ENCODE measurements at places on chromosomes 5 and 9.

DNA sequence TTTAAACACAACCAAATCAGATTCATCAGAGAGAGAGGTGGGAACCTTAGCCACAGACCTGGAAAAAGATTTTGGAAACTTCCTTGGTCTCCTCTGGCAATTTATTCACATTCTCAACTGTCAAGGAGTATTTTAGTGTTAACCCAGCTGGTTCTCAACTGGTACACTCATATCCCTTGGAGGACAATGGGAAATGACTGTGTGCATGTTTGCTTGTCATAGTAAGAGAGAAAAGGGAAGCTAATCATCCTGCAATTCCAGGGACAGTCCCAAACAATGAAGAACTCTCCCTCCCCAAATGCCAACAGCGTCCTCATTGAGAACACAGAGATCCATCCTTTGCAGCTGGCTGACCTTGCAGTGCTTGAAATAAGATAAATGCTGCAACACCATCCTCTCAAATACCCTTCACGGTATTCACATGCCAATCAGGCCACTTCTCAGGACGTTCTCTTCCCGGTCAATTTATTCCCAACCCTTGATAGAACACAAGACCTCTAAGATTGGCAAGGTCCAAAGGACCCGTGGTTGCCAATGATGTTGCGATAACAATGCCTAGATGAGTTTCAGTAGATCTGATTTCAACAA is 75.5 kb downstream of the EPB41L4B start:
- no peak for DNase-seq

DNA sequence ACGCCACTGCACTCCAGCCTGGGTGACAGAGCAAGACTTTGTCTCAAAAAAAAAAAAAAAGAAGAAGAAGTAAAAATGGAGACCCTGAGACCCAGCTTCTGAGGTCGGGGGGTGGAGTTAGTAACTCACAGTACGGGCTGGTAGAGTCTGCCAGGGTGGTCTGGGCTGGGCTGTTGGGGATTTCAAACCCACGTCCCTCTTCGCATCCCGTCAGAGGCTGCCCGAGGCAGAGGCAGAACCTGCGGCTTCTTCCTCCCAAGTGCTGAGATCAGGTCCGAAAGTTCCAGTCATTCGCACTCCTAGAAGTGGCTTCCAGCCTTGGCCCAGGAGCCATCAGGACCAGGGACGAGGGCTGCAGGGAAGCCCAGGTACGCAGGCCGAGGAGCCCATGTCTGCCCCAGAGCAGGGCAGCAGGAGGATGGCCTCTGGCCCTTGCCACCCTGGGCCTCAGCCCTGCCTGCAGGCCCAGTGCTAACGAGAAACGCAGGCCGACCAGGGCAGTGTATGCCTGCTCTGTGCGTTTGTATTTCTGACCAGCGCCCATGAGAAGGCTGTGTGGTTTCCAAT is 9.9 kb upstream of the SLC2A6 start:
- DNase-seq: peak; percentile 46

- DNase-seq: no peak
Measured at GRCh38 chr5:56069652-56070226, 75.0 kb upstream of the IL6ST start.

DNA sequence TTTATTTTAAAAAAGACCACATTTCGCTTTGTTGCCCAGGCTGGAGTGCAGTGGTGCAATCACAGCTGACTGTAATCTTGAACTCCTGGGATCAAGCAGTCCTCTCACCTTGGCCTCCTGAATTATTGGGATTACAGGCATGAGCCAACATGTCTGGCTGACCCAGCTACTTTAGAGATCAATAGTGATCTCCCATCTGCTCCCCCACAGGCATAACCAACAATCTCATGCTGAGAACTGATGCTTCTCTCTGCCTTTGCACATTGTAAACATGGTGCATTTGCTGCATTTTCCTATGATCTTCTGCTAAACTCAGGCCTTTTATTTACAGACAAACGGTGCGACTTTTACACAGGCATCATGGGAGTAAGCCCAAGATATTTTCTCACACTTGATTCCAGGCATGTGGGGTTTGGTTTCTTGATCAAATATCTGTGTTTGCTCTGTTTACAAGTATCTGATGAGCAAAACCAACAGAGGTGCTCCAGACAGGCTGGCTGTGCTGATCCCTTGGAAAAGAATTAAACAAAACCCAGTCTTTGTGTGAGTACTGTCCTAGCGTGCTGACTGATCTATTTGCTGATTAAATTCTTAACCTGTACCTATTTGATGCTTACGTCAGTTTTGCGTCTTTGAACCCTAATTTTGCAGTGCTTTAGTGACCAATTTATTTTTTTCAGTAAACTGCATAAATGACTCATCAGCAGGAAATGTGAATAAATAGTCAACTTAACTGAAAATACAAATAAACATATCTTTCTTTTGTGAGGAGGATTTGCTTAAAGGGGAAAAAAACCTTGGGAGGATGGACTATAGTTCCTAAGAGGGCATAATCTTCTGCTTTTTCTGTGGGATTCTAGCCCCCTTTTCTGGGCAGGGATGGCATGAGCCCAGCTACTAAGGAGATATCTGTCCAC is 191.7 kb upstream of the NR3C1 start:
- DNase-seq: no peak

DNA sequence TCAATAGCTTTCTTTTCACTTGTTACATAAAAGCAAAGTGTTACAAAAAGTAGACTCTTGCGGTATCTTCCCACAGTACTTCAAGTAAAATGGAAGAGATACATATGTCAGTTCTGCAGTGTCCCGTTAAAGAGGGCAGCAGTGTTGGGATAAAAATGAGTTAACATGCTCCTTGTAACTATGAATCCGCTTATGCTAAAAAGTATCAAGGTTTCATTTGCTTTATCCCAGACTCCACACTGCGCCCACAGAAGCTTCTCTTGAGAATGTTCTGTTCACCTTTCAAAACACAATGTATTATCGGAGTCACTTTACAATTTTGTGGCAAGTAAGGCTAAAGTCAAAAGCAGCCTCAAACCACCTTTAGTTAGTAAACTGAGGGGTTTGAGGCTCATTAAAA is 790 bp downstream of the PTAR1 start:
- DNase-seq: no peak
